ENCODE measurements at places on chromosomes 11 and 22.

- no peak for DNase-seq
These were observed 16.7 kb downstream of the TXN2 start for GRCh38 chr22:36464715-36465231.

DNA sequence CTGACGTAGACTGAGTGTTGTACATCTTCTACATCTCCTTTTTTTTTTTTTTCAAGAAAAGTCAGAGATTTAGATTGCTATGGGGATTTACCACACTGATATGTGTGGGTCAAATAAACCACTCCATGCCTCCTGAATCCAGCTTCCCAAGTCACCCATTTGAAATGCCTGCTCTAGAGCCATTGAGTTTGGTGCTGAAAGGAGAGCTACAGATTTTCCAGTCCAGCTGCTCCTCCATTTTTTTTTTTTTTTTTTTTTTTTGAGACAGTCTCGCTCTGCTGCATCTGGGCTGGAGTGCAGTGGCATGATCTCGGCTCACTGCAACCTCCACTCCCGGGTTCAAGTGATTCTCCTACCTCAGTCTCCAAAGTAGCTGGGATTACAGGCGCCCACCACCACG is 115.2 kb upstream of the TIMP3 start:
- DNase-seq: no peak

- DNase-seq: no peak
These were observed 217.8 kb downstream of the KIRREL3 start for GRCh38 chr11:126782810-126783209.

DNA sequence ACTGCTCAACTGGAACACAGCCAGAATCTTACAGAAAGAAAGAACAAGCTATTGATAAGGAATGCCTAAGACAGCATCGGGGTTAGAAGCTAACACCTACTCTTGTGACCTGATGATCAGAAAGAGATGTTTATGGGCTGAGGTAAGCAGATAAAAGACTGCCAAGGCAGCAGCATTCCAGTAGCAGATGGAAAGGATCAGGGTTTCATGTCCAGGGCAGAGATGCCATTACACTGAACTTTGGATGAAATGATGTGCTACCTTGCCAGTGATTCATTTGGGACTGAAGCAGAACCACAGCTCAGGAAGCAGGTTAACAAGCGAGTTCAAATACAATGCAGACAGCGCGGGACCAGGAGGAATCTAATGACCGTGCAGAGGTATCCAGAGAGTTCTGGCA is 27.1 kb upstream of the APOA1 start:
- no peak for DNase-seq

All from RKO (cell line).